ENCODE measurements at places on chromosomes 4 and X.

- no peak for DNase-seq
Observed at GRCh38 chr4:36761607-36762006, 480.2 kb downstream of the DTHD1 start.

- peak; percentile 56 for DNase-seq
Observed at GRCh38 chrX:275967-276580, 5.1 kb upstream of the PLCXD1 start.

GRCh38 chrX:39821709-39822095 lies 276.1 kb downstream of the BCOR start:
- no peak for DNase-seq

DNA sequence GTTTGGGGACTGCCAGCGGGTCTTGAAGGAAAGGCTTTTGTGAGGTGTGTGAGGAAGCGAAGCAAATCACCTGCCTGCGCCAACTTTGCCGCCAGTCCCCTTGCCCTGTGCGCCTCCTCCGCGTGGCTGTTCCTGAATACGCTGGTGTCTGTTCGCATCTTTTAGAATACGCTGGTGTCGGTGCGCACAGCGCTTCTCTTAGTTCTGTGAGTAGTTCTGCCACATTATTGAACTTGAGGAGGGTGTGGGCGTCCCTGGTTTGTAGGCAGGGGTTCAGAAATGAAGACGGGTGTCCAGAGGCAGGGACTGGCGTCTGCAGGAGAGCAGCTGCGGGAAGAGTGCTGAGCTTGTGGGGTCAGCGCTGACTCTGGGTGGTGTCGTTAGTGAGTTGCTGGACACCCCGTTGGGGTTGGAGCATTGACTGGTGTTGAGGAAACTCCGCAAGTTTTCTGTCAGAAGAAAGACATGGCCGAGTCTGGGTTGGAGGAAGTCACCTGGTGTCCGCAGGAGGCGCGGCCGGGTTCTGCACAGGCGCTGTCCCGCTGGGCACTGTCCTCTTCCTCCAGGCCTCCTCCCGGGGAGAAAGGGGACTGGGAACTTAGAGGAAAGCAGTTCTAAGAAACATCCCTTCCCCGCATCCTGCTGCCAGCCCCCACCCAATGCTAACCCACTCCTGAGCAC lies 930 bp downstream of the ZNF718 start:
- DNase-seq: no peak

DNA sequence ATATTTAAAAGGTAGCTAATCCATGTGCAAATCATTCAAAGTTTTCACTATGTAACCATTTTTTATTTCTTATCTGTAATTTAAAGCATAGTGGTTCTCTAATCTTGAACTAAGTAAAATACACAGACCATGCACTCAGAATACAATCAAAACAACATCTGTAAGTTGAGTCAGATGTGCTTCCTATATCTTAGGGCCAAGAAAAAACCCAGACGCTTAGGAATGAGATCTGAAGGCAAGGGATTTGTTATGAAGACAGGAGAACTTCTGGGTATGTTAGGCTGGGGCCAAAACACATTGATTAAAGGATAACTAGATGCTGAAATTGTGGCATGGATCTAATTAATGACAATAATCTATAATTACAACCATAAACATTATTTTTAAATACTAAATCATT lies 120.3 kb downstream of the PDE5A start:
- no peak for DNase-seq

Data from GM18507 (cell line).